Smooth muscle cell of bladder (primary cell): ENCODE measurements at places on chromosomes 16 and 17. TPM values are rescaled to one million over a fixed set of nuclear protein-coding genes. Genes with fewer than 3 reads are reported as not detected.

PIMREG gene
- 2.7 and 4.3 TPM in 2 replicates for total RNA-seq

DDX52 gene
- 12.7 and 17.4 TPM in 2 replicates for total RNA-seq

RNF135 gene
- total RNA-seq = 9.7 and 11.3 TPM in 2 replicates

SLFN12L gene
- under 0.01 TPM in 1 of 2 replicates, not detected in the other for total RNA-seq

TMEM132E gene
- total RNA-seq = under 0.01 and 0.09 TPM in 2 replicates

SBK1 gene
- total RNA-seq = not detected in 2 replicates

ETV4 gene
- 1.3 and 1.4 TPM in 2 replicates for total RNA-seq

CNTNAP4 gene
- total RNA-seq = 0.14 TPM in 1 of 2 replicates, not detected in the other

DNAH9 gene
- total RNA-seq = not detected in 2 replicates

SNTB2 gene
- total RNA-seq = 43.2 and 58.3 TPM in 2 replicates

RAB40C gene
- 7.8 and 10.5 TPM in 2 replicates for total RNA-seq

SEC14L5 gene
- 0.09 and 0.28 TPM in 2 replicates for total RNA-seq

KIFC3 gene
- 61.7 and 67.5 TPM in 2 replicates for total RNA-seq

CFAP97D1 gene
- under 0.01 TPM in 2 replicates for total RNA-seq

ZACN gene
- total RNA-seq = not detected in 2 replicates

ZNF200 gene
- 6.5 and 7.4 TPM in 2 replicates for total RNA-seq

CMIP gene
- total RNA-seq = 9.8 and 22.3 TPM in 2 replicates
